Pulmonary artery endothelial cell (primary cell): ENCODE measurements at places on chromosomes 4 and X. TPM values are rescaled to one million over a fixed set of nuclear protein-coding genes. Genes with fewer than 3 reads are reported as not detected.

The PALLD gene
- 1.5 and 7.6 TPM in 2 replicates for total RNA-seq

The RHOH gene
- total RNA-seq = not detected in 2 replicates

- no peak for DNase-seq
Observed at GRCh38 chrX:65772842-65773241, 105.4 kb downstream of the MSN start.

GRCh38 chr4:37367901-37368300, 123.4 kb downstream of the NWD2 start:
- DNase-seq = no peak

The NMU gene
- 0.20 TPM in 1 of 2 replicates, not detected in the other for total RNA-seq

DNA sequence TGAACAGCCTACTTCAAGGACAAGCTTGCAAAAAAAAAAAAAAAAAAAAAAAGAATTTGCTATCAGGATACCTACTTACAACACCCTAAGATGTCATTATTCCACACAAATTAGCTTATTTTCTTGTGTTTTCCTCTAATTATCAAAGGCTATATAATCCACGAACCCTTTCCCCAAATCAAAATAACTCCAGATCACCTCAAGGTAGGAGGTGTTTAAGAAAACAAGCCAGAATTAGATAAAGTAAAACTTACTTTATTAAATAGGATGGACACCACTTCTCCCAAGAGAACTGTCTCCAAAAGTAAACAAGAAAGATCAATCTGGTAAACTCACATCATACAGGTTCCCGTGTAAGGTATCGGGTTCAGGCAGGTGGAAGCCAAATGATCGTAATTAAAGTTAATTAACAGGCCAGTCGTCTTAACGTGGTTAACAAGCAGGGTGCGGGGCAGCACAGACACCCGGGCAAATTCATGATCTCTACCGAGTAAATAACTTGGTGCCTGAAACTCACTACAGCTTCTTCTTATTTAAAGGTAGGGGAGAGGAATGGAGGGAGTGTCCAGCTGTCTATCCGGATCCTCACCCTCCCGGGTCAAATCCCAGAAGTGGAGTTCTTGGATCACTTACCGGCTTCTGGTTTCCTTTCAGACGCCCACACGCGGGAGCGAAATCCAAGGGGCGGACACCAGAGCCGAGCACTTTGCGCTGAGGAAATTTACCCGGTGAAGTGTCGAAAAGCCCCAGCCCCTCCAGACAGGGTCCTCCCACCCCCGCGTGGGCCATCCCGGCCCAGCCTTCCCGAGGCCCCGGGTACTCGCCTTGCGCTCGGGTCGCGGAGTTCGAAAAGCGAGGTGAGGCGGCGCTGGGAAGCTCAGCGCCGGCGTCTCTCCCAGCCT, 708 bp downstream of the ARAP2 start:
- no peak for DNase-seq

The EXOC1L gene
- total RNA-seq = not detected in 2 replicates

GRCh38 chrX:150258463-150259430, 104.4 kb upstream of the MAMLD1 start:
- DNase-seq = no peak

DNA sequence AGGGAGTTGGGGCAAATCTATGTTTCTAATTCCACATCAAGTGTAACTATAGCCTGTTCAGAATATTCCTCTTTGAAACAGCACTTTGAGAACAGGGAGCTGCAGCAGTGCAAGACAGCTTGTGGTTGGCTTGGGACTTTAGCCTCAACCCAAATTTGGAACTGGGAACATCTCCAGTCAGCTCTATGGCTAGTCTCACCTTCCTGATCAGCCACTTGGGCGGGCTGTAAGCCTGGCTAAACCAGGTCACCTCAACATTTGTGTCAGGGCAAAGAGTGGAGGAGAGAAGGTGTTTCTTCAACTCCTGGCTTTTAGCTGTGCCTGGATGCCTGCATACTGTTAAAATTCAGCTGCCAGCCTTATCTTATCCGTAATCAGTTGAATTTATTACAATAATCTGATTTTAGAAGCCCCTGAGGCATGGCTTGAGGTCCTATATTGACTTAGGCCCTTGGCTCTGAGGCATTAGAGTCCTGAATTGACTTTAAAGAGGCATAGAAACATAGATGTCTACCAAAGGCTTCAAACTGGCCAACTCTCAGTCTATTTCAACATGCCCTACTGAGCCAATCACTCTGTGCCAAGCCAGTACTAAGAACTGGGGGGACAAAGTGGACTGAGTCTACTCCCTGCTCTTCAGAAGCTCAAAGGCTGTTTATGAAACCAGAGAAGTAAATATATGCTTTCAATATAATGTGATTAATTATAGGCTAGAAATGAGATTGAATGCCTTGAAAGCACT, 18.7 kb upstream of the AR start:
- DNase-seq = no peak

The ETDB gene
- not detected in 2 replicates for total RNA-seq

The GLUD2 gene
- 3.5 and 3.7 TPM in 2 replicates for total RNA-seq

- DNase-seq = no peak
Observed at GRCh38 chr4:3009422-3009821, 46.1 kb downstream of the GRK4 start.

The FGFBP1 gene
- not detected in 2 replicates for total RNA-seq

The FREM3 gene
- under 0.01 and 0.18 TPM in 2 replicates for total RNA-seq

The MAP7D2 gene
- 0.04 and 0.07 TPM in 2 replicates for total RNA-seq

The TEC gene
- total RNA-seq = 0.13 and 0.81 TPM in 2 replicates

DNA sequence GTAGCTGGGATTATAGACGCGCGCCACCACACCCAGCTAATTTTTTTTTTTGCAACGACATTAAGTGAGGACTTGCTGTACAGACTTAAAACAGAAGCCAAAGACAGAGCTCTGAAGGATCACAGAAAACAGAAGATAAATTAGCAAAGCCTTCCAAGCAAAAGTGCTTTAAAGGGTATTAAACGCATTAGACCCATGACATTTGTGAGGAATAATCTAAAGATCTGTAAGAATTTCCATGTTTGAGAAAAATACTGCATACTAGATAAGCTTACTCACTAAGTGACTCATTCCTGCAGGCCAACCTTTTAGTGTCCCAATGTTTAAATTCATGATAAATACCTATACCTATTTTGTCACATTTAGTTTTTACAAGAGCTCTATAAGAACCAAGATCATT, 27.4 kb downstream of the SMARCA1 start:
- DNase-seq = no peak

DNA sequence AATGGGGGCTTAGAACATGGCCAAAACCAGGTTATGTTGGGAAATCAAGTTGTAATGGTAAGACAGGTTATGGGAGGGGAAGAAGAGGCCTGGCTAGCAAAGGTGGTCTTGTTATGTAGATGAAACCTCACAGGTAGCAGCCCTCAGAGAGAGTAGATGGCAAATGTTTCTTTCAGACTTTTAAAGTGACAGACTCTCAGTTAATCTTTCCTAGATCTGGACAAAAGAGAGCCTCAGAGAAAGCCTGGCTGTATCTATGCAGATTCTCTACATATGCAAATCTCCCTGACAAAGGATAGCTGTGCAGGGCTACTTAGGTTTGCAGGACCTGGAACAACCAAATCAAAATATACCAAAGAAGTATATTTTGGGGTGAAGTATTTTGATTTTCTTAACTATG, 284.1 kb upstream of the AMOT start:
- no peak for DNase-seq

The KIAA1210 gene
- total RNA-seq = not detected in 2 replicates

DNA sequence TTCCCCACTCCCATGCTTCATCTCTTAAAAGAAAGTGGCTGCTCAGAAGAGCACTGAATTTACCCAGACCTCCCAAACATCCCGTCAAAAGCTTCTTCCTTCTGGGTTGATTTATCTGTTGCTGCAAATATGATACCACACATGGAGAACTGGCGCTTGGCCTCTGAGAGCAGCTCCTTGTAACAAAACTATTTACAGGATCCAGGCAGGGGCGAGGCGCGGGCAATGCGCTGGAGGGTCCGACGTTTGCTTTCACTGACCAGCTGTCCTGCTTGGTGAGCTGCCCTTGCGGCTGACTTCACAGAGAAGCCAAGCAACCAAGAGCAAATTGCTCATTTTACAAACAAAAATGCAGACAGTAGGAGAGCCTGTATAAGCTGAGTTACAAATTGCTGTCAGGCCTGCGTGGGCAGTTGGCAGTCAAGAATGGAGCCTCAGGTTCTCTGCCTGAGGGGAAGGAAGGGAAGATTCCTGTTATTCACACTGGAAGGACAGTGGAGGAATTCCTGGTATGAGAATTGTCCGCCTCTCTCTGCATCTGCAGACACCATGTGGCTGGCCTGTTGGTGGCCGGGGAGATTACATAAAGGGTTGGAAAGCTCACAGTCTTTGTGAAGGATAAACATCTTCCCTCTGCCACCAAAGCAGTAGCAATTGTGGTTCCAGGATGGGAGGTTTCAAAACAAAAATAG, 192.2 kb upstream of the LEF1 start:
- no peak for DNase-seq

DNA sequence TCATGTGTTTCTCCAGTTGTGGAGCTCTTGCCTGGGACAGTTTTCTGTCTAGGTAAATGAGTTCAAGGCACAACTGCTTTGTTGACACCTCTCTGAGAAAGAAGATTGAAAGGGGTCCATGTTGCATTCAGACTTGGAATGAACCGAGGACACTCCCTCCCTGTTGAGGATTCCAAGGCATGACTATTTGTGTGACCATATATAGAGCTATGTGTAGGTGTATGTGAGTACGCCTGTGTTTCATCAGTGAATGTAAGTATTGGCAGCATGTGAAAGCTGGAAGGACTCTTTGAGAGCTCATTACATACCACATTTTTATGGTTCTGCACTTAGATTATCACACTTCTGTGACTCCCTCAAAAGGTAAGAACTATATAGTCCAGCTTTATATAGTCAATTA, 3.4 kb downstream of the HEPH start:
- no peak for DNase-seq

DNA sequence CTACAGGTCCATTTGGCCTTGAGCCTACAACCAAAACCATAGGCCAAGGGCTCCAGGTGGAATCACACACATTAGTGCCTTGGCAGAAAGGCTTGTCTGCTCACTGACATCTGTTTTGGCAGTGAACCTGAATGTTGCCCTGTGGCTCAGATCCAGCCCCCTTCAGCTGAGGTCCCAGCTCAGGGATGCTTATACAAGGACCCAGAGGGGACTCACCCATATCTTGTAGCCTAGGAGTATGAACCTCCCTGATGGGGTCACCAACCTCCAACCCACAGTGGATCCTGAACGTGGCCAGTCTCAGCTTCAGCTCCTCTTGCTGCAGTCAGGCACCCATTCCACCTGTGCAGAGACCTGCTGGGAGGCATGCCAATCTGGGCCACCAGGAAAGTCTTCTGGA, 50.8 kb upstream of the HMX1 start:
- DNase-seq = no peak

GRCh38 chrX:32155044-32155638, 1056.2 kb downstream of the DMD start:
- no peak for DNase-seq

The MAGEC2 gene
- total RNA-seq = not detected in 2 replicates

DNA sequence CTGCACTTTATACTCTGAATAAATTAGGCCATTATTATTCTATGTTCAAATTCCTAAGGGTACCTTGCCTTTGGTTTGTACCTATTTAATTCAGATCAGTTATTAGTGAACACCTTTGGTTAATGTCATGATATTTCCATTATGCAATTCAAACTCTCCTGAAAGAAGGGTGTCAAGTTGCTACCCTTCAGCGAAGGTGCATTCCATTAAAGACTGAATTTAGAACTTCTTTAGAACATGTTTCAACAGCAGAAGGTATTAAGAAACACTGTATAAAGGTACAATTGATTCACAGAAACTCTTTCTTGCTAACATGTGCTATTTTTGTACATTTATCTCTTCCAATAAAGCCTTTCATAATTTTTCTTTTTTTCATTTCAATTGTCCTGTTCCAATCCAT, 1545.4 kb upstream of the PCDH10 start:
- DNase-seq = no peak

The NR0B1 gene
- not detected in 2 replicates for total RNA-seq

The DCX gene
- not detected in 2 replicates for total RNA-seq

DNA sequence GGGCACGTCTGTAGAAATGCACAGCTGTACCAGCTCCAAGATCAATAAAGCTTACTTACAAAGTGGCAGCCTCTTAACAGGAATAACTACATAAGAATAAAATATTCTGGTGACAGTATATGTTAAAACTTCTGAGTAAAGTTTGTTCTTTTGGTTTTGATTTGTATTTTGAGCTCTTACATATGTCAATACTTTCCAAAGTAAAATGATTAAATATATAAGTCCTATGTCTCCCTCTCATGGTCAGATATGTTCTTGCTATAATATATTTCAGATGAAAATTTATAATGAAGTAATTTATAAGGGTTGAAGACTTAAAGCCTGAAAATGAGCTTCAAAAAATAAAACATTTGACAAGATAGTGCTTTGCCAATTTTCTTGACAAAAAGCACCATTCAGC, 254.4 kb downstream of the NPFFR2 start:
- peak; percentile 4 for DNase-seq

The ANK2 gene
- total RNA-seq = 0.18 and 0.66 TPM in 2 replicates

DNA sequence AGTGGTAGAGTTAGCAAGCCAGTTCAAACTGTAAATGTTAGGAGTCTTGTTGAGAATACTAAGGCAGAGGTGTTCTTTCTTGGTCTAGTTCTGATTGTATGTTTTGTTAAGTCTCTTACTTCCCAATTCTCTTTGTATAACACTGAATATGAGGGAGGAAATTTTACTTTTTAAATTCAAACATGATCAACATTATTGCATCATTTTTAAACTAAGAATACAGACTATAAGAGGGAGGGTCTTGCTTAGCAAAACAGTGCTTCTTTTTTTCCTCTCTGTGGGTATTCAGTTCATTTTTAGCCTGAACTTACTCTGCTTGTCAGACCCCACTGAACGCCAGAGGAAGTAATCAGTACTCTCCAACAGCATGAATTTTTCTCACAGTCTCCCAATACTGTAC, 198.0 kb downstream of the GABRG1 start:
- no peak for DNase-seq

The RNF175 gene
- total RNA-seq = not detected in 2 replicates

GRCh38 chrX:48083212-48083611, 11.8 kb upstream of the ZNF630 start:
- DNase-seq = no peak

DNA sequence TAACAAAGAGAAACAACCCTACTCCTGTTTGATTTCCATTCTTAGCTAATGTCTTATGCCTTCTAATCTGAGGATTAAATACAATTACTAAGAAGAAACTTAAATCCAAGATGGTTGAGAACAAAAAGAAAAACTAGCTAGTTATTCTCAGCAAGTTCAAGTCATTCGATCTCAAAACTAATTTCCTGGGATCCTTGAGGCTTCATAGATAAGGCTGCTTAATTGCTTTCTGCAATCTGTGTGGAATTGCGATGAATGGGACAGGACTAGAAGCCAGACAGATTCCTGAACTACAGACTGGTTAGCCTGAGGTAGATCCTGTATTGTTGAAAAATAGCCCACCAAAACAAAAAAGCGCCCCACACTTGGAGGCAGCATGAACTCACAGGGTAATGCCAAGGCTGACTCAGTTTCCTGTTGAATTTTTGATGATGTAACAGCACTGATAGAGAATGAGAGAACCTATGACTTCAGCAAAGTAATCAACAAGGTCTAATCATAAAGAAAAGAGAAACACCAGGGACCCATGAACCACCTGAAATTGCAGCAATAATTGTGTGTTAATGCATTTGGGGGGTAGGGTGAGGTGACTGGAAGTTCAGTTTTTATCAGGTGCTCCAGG, 33.9 kb downstream of the KLHL15 start:
- DNase-seq = peak; percentile 19

- DNase-seq = no peak
Observed at GRCh38 chr4:109994415-109994827, 81.7 kb downstream of the EGF start.

GRCh38 chrX:63050225-63050624, 300.9 kb downstream of the SPIN4 start:
- DNase-seq = no peak

The CASK gene
- 12.9 and 15.1 TPM in 2 replicates for total RNA-seq

GRCh38 chrX:101117701-101118100, 19.7 kb downstream of the CENPI start:
- DNase-seq = no peak

The CITED1 gene
- 0.07 and 0.13 TPM in 2 replicates for total RNA-seq
